HFFc6 (cell line): ENCODE measurements at places on chromosomes 7 and 10.

DNA sequence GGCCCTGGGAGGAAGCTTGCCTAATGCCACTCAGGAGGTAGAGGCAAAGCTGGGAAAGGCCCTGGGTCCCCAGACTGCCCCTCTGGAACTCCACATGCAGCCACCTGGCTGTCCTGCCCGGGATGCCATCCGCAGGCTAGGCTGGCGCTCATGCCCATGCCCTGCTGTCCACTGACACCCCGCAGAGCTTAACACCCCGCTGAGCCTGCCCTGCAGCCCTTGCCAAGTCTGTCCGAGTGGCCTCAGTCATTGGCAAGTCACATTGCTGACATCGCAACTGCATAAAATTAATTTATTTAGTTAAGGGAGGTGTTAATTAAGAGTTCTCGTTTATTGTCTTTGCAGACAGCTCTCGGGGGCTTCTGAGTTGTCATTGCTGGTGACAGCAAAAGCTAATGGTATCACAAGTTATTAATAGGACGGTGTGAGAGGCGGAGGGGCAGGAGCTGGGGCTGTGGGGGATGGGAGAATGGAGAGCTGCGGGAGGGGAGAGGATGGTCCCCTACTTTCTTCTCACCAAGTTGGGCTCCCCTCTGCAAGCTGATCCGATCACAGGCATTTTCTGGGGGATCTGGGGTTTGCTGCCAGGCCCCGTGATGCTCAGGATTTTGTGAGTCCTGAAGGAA lies 55.6 kb upstream of the PCBD1 start:
- no peak for DNase-seq

GRCh38 chr10:78774999-78775711 lies 293.6 kb upstream of the ZMIZ1 start:
- DNase-seq = no peak

- no peak for DNase-seq
Measured at GRCh38 chr7:20786779-20787659, at the start of gene SP8. SP8 (minus strand) TSS chr7:20786886; CDS start chr7:20786798, 88 bp downstream.

DNA sequence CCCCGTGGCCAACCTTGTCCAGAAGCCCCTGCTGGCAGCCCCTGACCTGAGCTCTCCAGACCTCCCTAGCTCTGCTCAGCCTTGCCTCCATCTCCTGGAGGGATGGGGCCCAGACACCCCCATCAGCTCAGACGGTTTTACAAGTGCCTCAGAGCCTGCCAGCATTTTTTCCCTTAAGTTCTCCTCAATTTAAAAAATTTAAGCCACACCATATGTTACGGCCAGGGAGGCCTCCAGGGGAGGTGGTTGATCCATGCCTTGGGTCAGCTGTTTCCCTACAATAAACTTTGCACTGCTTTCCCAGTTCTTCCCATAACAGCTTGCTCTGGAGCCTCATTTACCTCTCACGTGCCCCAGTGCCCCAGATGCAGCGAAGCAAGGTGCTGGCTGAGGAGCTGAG lies 143.5 kb downstream of the RGS10 start:
- DNase-seq = no peak

DNA sequence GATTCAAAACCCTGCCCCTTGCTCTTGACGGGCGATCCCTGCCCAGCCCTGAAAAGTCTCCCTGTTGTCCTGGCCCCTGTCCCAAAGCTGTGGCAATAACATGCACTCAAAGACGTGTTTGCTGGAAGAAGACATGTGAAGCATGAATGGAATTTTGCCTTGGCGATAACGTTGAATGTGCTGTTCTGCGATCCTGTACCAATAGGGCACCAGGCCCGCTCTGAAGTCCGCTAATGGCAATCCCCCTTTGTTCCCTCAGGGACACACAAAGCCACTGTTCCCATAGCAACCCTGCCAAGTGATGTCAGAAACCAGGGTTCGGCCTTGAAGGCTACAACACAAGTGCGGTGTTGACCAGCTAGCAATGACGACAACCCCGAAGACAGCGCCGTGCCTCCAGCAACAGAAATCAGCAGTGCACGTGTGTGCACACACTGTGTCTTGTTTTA lies 284.6 kb downstream of the KLF6 start:
- DNase-seq = no peak

- no peak for DNase-seq
Measured at GRCh38 chr7:50640256-50640655, 75.1 kb upstream of the DDC start.

GRCh38 chr10:4467481-4467880 lies 358.5 kb upstream of the AKR1E2 start:
- no peak for DNase-seq

DNA sequence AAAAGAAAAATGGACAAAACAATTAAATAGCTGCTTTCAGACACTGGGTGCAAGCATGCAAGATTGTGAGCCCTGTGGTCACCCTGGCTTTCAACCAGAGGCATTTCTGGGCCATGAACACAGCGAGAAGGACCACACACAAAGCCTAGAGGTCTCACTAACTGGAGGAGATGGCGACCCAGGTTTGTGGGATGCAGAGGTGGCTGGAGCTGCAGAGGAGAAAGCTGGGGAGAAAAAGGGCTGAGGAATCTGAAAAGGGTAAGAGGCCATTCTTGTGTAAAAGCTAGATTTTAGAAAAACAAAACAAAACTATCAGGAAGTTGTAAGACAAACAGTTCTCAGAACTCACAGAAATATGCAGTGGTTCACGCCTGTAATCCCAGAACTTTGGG lies 30.1 kb upstream of the PTPRN2 start:
- peak; percentile 8 for DNase-seq

GRCh38 chr7:112201411-112201810 lies 4.8 kb downstream of the DOCK4 start:
- DNase-seq = peak; percentile 39

DNA sequence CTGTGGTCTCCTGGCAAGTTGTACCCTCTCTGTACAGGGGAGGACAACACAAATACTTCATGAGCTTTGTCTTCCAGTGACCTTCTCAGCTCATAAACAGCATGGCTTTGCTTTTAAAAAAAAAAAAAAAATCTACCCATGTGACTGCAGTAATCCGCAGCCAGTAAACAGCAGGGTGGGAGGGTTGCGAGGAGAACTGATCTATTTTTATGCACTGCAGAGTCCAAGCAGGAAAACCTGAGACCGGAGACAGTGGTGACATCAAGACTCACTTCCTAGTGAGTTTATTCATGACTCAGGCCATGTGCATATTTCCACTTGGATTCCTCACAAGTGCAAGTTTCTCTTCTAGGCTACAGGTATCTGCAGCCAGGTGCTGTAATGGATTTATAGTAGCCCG lies 127.9 kb downstream of the NRF1 start:
- peak; percentile 80 for DNase-seq

DNA sequence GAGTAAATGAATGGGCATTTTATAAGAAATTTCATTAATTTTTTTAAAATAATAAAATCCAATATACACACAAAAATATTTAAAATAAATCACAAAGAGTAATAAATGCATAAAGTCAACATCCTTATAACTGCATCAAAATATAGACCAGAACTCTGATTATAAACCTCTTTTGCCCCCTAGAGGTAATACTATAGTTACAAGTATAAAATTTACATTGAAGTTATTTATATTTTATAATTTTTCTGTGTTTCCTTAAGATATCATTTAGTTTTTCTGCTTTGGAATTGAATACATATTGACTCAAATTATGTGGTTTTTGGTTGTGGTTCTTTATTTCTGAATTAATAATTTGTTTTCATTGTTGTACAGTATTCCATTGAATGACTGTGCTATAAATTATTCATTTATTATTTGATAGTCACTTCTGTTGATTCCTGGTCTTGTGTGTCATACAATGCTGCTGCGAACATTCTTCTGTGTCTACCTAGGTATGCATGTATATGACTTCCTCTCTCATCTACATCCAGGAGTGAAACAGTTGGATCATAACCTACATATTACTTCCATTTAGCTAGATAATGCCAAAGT lies 673.6 kb downstream of the IPMK start:
- no peak for DNase-seq

GRCh38 chr10:121865554-121865953 lies 62.3 kb downstream of the ATE1 start:
- no peak for DNase-seq

GRCh38 chr7:75696263-75697037 lies 42.3 kb downstream of the HIP1 start:
- no peak for DNase-seq

- DNase-seq = peak; percentile 87
Measured at GRCh38 chr10:98414932-98415730, at the start of gene PYROXD2. PYROXD2 (minus strand) TSS chr10:98415182; CDS start chr10:98415135, 47 bp downstream.

DNA sequence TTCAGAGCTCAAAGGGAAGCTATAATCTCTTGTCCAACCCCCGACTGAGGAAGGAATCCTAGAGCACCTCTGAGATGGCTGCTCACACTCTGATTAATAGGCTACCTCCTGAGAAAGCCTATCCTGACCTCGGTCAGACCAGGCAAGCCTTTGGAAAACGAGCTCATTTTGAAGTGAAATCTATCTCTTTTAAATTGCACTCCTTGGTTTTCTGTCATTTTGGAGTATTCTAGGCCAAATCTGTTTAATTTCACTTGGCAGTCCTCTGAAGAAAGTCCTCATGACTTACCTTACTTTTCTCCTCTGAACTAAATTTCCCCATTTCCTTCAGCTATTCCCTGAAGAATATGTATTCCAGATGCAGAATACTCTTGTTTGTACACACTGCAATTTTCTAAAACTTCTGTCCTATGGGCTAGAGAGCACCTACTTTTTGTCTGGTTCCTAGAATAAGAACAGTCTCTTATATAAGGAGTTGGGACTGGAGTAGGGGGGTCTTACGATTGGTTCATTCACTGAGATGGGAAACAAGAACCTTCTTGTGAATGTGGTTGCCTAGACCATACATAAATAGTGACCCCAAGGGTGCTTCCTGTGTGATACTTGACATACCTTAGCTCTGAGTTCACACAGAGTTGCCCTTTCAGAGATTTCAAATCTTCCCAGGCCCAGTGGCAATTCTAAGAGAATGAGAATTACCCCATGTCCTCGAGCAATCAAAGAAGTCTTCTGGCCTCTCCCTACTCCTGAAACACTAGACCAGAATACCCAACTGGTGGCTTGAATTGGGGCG lies 31.9 kb upstream of the HPS1 start:
- DNase-seq = peak; percentile 42

DNA sequence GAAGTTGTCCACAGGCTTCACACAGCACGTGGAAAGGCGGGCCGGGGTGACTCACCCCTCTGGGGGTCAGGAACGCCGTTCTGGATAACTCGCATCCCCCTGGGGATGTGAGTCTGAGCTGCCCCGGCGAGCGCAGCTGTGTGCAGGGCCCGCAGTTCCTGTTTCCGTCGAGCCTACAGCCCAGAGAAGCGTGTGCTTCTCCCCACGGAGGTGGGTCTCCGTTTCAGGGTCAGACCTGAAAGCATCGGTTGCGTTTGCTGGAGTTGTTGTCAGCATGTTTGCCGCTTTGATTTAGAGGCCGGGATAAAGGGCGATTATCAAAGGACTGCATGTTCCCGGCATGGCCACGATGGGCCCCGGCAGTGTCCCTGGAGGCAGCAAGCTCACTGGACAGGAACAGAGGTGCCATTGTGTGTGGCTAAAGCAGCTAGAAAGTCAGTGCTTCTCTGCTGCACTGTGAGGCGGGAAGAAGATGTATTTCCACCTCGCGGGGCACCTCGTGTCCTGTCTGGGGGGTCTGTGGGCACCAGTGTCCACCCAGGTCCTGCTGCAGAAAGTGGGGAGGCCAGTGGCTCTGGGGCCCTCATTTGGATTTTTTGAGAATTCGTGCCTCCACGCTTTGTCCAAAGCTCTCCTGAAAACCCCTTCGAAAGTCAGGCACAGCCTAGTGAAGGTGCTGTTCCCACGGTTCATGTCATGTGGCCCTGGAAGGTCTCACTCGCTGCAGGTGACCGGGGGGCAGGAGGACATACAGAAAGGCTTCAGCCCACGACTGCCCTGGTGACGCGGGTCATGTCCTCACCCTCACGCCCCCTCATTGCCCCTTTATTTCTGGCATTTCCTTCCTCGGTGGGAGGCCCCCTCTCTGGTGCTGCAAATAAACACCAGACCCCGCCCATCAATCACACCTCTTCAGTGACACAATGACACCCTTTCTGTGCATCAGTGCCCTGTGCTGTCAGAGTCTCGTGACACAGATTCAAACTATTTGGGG lies 27.4 kb upstream of the GDI2 start:
- DNase-seq = no peak

GRCh38 chr10:131997366-131998049 lies 15.8 kb upstream of the BNIP3 start:
- DNase-seq = peak; percentile 75

- DNase-seq = no peak
Measured at GRCh38 chr10:3892440-3893425, 107.7 kb upstream of the KLF6 start.

GRCh38 chr10:95208702-95209391 lies 14.8 kb downstream of the ACSM6 start:
- no peak for DNase-seq

GRCh38 chr7:134903073-134903790 lies 83.1 kb upstream of the AGBL3 start:
- no peak for DNase-seq

- DNase-seq = no peak
Measured at GRCh38 chr7:2542011-2542915, 13.1 kb downstream of the BRAT1 start.

DNA sequence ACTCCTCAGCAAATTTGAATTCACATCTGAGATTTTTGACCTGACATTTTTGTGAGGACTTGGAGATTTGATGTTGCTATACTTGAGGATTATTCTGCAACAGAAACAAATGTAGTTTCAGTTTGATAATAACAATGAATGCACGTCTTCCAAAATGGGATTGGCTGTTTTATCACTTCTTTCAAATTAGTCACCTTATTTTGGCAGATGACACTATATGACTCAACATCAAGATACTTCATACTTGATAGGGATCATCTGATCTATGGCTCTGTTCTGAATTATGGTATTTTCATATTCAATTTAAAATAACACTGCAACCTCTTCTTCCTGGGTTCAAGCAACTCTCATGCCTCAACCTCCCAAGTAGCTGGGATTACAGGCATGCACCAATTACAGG lies 24.2 kb downstream of the ARL5B start:
- DNase-seq = peak; percentile 65

DNA sequence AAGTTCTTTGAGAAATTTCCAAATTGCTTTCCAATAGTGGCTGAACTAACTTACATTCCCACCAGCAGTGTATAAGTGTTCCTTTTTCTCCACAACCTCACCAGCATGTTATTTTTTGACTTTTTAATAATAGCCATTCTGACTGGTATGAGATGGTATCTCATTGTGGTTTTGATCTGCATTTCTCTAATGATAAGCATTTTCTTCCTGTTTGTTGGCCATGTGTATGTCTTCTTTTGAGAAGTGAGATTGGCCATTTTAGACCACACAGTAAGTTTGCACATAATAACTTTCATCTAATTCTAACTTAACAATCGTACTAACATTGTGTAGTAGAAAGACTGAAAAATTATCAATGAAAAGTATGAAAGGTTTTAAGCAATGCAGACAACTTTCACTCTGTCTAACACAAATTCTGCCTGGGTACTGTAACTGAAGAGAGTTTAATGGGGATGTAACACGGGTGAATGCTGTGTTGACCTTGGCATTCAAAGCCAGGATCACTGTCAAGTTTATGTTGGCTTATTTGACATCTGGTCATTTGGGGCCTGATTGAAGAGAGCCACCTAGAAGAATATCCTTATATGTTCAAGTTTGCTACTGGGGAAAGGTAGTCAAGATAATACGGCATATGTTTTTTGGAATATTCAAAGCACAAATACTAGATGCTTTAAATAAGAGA lies 50.4 kb downstream of the FAM171A1 start:
- DNase-seq = peak; percentile 62

GRCh38 chr7:74083928-74084721 lies 521 bp downstream of the LIMK1 start:
- DNase-seq = peak; percentile 55
